ENCODE measurements at places on chromosomes 2 and 18. TPM values are rescaled to one million over a fixed set of nuclear protein-coding genes. Genes with fewer than 3 reads are reported as not detected.

GRCh38 chr2:30348825-30349224 lies 98.2 kb upstream of the LCLAT1 start:
- DNase-seq, result no peak

GRCh38 chr2:99754210-99754609 lies 264.4 kb upstream of the REV1 start:
- DNase-seq, result no peak

DNA sequence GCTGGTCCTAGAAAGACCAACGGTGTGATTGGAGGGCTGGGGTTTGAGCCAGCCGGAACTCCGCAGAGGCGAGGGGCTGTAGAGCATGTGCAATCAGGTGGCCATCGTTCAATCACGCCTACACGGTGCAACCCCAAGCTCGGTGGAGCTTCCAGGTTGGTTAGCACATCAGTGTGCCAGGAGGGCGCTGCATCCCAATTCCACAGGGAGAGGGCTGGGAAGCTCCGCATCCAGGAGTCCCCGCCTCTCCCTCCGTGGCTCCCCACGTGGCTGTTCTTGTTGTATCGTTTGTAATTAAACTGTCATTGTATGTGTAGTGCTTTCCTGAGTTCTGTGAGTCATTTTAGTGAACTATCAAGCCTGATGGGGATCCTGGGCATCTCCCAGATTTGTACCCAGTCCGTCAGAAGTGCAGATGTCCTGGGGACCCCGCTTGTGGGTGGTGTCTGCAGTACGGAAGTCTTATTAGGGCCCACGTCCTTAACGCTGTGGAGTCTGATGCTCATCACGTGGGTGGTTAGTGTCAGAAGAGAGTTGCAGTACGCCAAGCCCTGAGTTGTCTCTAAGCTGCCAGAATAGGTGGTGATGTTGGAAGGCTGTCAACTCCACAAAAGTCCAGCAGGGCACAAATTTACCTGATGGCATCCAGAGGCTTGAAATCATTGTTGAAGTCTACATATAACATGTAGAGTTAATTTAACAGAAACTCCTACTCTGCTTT lies 20.6 kb upstream of the AMMECR1L start:
- DNase-seq, result peak; percentile 6

DNA sequence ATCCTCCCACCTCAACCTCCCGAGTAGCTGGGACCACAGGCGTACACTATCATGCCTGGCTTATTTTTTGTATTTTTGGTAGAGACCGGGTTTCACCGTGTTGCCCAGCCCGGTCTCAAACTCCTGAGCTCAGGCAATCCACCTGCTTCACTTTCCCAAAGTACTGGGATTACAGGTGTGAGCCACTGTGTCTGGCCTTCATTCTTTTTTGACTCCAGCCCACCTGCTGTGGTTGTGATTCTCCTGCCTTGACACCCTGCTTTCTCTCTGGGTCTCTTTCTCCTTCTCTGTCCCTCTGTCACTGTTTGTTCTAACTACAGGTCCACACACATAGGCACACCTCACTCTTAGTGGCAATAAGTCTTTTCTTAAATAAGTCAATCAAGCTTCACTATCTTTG lies 85.3 kb downstream of the FTCDNL1 start:
- DNase-seq, result no peak

- DNase-seq, result no peak
These were observed 210.1 kb downstream of the AGPS start for GRCh38 chr2:177602611-177603164.

DNA sequence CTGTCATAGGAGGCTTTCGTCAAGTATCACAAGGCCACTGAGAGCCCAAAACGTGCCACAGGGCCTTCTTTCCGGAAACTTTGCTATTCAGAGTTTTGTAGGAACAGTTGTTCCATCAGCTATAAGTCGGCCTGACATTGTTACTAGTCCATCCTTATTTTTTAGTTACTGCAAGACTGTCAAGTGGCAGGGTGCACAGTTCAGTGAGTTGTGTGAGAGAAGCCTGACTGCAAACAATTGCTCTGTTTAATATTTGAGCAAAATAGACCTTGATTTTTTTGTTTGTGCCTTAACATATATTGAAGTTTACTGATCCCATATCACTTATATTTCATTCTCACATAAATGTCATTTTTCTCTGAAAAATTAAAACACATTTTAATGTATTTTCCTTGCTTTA lies 110.1 kb downstream of the GALNT1 start:
- no peak for DNase-seq

- DNase-seq, result no peak
These were observed 16.9 kb downstream of the QPCT start for GRCh38 chr2:37361216-37361815.

- DNase-seq, result peak; percentile 94
These were observed 87.3 kb downstream of the HNRNPLL start for GRCh38 chr2:38515155-38516074.

DNA sequence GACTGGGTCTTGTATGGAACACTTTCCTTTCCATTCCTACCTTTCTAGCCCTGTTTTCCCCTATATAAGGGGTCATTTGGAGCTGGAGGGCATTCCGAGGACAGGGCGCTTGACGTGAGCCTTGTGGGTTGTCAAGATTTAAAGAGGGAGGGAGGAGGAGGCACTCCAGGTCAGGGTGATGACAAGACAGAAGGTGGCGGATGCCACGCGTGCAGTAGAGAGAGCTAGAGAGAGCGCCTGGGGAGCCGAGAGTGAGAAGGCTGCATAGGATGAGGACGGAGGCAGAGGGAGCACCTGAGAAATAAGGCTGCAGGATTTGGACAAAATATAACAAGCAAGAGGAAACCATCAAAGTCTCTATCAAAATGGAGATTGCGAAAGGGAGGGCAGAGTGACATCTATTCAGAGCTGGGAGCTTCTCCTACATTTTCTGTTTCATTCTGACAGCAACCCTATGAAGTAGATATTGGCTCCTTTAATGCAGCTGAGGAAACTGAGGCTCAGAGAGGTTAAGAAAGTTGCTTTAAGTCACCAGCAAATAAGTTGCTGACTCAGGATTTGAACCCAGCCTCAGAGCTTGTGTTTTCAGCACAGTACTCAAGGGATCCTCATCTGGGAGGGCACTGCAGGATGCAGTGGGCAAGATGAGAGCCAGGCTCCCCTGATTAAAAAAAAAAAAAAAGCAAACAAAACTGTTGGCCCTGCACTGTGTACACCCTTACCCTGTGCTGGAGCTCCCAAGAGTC lies 124.2 kb downstream of the MRO start:
- no peak for DNase-seq

DNA sequence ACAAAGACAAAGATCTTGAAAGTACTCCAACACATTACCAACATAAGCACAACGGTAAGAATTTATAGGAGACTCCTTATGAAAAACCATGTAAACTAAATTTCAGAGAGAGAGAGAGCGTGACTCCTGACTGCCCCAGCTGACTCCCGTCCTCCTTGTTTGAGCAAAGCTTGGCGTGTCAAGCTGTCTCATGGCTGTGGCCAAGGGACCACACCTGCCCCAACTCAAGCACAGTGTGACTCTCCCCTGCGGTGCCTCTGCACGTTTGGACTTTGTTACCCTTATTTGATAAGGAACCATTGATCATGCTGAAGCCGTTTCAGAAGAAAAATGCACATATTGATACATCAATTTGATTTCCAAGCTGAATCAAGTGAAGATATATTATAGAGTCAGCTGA lies 124.8 kb downstream of the COL6A3 start:
- no peak for DNase-seq

GRCh38 chr18:49743117-49743567 lies 70.2 kb downstream of the ACAA2 start:
- no peak for DNase-seq

POMC gene
- total RNA-seq, result not detected

ANKRD30B gene
- total RNA-seq, result not detected

PSMA8 gene
- not detected for total RNA-seq

NEU2 gene
- total RNA-seq, result not detected

TBR1 gene
- total RNA-seq, result 0.13 TPM

Measured in SJCRH30 (cell line).